ENCODE measurements at places on chromosomes 16 and 17.

DNA sequence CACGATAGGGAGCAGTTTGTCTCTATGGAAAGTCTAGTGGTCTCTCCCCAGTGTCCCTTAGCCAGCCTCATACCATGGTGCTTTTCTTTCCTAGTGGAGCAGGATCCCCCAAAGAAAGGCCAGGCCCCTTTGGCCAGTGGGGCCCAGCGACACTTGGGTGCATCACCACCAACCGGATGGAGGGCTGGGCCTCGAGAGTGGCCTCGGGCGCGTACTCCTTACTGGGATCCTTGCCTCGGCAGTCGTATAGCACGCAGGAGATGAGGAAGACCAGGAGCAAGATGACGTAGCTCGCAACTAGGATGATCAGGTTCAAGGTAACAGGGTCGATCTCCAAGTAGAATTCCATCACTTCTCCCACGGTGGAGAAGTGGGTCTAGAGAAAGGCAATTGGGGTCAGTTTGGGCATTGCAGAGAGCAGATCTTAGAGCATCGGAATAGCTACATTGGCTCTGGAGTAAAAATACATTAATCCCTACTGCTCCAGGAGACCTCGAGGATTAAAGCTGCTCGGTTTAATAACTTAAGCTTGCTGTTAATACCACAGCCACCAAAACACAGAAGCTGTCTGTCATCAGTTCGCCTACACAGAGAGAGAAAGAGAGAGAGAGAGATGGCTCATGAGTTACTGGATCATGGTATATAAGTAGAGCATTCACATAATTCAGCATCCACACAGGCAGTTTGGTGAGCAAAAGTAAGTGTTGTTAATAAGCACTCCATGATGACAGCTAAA lies at the start of gene SMIM36:
SMIM36 (minus strand) TSS at position 467 of the 736 bp plus-strand sequence.
- DNase-seq, result no peak

DNA sequence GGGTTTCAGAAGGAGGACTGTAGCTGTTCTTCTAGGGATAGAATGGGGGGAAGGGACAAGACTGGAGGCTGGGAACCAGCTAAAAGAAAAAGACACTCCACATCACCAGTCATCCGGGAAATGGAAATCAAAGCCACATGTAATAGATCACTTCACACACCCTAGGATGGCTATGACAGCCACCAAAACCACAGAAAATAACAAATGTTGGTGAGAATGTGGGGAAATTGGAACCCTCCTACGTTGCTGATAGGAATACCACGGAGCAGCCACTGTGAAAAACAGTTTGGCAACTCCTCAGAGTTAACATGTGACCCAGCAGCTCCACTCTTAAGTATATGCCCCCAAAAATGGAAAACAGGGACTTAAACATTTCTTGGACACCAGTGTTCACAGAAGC lies 2.3 kb downstream of the TLE7 start:
- no peak for DNase-seq

DNA sequence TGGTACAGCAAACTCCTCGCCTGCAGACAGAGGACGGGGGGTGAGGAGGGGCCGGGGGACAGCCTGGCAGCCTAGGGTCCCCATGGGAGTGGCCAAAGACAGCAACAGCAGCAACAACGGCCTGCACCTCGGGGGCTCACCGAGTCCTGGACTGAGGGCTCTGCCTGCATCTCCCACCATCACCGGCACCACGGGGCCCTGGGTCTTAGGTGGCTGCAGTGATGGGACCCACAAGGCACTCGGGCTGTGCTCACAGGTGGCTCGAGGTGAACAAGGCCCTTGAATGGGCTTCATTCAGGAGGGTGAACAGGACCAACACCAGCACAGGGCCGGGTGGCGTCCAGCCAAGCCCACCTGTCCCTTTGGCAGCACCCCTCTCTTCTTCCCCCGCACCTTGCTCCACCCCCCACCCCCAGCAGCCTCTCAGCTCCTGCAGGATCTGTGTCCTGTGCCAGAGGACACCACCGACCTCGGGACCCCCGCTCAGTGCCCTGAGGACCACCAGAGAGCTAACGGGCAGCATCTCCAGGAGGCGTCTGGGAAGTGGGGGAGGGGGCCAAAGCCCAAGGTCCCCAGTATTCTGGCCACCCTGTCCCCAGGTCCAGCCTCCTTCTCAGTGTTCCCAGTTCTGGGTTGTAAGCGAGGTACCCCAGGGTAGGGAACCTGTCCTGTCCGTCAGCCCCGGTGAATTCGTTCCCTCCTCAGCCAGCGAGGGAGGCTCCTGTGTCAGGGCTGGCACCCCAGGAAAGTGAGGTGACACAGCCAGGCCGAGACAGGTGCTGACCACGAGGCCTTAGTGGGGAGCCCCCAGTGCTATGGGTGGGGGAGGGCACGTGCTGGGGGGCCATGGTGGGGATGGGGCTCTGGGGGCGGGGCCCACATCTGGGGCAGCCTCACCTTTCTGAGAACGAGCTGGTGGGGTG lies 94.3 kb downstream of the TBC1D16 start:
- no peak for DNase-seq

DNA sequence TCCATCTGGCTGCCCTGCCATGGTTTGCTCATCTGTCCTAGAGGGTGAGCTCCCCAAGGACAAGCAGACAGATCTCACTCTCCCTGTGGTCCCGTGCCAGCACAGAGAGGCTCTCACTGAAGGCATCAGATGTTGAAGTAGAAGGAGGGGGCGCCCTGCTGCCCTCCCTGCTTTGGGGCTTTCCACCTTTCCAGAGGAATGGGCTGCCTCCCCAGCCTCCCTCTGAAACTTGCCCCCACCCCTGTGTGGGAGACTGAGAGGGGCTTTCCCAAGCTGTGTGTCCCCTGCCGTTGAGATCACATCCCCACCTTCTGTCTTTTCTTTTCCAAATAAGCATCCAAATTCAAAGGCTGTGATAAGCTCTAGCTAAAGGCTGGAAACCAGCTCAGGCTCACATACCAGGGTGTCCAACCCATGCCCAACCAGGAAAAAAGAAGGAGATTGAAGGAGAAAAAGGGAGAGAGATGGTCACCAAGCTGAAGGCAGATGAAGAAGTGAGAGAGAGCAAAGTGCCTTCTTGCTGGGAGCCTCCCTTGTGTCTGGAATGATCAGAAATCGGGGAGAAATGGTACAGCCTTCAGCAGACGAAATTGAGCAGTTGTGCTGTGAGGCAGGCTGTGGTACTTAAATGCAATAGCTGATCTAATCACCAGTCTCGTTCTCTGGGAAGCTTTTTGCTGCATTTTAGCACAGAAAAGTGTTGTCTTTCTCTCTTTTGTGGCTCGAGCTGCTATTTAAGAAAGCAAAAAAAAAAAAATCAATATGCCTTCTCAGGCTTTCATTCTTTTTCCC lies 145.9 kb upstream of the LHX1 start:
- DNase-seq, result no peak

DNA sequence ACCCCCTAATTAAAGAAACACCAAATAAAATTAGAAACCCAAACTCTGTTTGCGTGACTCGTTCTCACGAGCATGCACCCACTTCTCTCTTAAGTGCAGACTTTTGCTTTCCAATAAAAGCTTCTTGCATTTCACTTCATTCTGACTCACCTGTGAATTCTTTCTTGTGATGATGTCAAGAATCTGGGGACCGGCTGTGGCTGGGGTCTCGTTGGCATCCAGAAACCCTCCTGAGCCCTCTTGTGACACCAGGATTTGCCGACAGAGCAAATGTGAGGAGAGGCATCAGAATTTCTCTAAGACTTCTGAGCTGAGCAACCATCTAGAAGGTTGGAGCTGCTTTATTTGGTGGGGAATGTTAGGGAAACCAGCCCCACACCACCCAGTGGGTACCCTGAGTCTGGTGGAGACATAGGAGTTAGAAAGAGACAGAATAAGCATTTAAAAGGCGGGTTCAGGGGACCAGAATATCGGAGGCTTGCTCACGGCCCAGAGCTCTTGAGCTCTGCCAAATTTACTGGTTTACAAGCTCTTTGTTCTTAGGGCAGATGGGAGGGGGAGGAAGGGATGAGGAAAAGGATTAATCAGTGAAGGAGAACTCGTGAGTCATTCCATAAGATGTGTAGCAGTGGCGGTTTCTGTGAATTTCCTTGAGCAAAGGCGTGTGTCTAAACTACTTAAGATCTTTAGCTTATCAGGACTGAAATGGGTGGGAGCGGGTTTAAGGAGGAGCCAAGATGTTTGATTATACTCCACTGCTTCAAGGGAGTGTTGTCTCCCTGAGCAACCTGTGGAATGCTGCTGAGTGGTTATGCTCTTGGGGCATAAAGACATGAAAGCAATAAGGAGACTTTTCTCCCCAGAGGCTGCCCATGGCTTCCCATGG lies 24.2 kb upstream of the TMC5 start:
- no peak for DNase-seq

GRCh38 chr16:1178295-1178910 lies 25.5 kb downstream of the CACNA1H start:
- DNase-seq, result no peak

DNA sequence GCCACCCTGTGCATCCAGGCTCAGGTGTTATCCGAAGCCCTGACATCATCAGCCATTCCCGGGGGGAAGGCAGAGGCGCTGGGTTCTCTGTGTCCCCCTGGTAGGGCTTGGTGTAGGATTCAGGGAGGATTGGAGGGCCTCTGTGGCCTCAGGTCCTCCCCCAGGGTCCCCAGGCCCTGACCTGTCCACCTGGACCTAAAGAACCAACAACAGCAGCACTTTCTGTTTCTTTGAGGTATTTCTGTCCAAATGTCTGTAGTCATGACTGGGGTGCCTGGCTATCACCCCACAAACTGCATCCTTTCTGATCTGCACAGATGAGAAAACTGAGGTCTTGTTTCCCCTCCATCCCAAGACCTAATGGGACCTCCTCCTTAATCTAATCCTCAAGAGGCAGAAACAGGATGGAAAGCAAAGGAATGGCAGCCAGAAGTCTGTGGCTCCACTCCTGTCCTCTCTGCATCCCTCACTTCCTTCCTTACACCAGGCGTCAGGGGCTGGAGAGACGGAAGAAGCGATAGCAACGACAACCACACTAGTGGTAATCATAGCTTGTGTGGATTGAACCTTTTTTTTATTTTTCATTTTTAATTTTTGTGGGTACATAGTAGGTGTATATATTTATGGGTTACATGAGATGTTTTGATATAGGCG lies 11.8 kb downstream of the NLRC5 start:
- no peak for DNase-seq

GRCh38 chr17:48773245-48773644 lies 43.8 kb downstream of the TTLL6 start:
- no peak for DNase-seq

DNA sequence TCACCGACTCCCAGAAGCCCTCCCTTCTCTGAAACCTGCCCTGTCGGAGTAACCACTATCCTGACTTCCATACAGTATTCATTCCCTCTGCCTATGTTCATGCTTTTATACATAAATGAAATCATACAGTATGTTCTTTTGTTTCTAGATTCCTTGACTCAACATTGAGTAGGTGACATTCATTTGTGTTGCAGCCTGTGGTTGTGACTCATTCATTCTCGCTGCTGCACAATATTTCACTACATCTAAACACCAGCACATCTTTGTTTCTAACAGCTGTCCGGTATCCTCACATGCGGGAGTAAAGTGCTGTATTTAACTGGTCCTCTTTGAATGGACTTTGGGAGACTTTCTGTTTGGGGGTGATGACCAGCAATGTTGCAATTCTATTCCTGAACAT lies 135.0 kb upstream of the FOXF1 start:
- no peak for DNase-seq

DNA sequence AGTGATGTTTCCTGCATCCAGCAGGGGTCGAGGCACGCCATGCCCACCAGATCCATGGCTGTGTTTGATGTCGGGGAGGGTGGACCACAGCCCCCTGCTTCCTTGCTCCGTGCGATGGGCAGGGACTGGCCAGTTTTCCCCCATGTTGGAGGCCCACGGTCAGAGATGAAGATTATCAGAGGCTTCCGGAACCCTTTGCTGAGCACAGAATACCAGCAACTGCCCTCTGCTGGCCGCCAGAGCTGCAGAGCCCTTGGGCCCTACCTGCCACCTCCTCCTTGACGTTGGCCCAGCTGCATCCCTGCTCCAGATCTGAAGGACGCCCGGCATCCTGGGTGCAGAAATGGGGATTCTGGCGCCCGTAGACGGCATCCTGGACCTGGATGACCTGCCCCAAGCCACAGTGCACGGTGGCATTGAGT lies 23.7 kb upstream of the BCO1 start:
- no peak for DNase-seq

- no peak for DNase-seq
Measured at GRCh38 chr17:77946900-77947645, 11.4 kb upstream of the TNRC6C start.

- no peak for DNase-seq
Measured at GRCh38 chr17:39271546-39271945, 45.8 kb upstream of the STAC2 start.

DNA sequence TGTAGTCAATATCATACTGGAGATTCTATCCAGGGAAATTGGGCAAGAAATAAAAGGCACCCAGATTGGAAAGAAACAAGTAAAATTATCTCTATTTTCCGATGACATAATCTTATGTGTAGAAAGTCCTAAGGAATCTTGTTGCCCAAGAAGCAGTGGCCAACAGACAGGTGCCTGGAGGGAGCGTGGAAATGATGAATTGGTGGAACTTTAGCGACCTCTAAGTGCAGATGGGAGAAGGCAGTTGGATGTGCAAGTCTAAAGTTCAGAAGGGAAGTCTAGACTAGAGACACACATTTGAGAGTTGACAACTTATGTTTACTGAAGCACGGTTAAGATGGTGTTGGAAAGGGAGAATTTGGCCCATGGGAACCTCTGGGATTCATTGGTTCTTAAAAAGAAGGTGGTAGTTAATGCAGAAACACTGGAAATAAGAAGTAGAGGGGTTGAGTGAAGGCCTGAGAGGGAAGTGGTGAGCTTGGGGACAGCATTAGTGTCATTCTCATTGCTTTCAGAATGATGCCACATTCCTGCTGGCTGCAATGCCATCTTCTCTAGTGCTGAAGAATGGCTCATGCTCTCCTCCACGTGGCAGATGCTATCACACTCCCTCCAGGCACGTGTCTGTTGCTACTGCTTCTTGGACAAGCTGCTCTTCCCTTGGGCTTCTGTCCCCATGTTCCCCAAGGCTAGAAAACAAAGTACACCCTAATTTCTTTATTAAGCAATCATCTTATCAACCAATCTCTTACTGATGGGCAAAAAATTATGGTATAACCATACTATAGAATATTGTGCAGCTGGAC lies 24.0 kb downstream of the TAT start:
- DNase-seq, result no peak

- DNase-seq, result no peak
Measured at GRCh38 chr16:52537516-52537915, 9.4 kb downstream of the TOX3 start.

DNA sequence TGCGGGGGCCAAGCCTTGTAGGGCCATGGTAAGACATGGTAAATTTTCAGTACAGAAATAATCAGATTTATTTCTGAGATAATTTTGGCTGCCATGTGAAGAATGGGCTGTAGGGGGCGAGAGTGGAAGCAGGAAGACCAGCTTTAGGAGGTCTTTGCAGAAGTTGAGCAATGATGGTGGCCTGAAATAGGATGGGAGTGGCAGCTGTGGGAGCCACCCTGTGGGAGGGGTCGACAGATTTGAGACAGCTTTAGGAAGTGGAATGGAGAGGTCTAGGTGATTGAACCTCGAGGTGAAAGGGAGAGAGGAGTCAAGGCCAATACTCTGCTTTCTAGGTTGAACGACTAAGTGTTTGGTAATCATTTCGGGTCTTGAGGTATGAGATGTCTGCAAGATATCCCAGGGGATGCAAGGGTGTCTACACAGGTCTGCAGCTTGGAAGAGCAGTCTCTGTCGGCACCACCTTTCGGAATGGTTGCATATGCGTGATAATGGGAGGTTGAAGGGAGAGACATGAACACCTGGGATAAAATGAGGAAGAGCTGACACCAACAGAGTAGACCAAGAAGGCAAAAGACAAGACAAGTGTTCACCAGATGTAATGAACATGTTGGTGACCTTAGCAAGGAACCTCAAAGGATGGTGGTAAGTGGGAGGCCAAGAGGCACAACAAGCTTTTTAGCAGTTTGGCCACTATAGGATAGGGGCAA lies 4.2 kb upstream of the ATXN7L3 start:
- peak; percentile 16 for DNase-seq
